ENCODE measurements at places on chromosomes 3 and 15.

- no peak for DNase-seq
Observed at GRCh38 chr15:100705841-100706240, 103.5 kb downstream of the ASB7 start.

DNA sequence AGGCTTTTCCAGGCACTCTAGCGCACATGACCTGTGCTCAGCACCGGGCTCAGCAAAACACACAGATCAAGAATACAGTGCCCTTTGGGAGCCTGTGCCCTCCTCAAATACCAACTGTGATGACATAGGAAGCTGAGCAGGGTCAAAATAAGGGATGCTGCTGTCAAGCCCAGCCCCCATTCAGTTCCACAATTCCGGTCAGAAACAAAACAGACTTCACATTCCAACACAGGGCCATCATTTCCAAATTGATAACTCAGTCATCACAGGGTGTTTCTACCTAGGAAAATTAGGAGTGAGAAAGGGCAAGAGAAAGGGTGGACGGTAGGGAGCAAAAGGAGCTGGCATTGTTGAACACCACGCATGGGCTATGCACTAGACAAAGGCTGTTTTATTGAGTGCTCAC lies 158.4 kb upstream of the CCDC54 start:
- no peak for DNase-seq

GRCh38 chr15:85571780-85572179 lies 191.4 kb downstream of the AKAP13 start:
- no peak for DNase-seq

DNA sequence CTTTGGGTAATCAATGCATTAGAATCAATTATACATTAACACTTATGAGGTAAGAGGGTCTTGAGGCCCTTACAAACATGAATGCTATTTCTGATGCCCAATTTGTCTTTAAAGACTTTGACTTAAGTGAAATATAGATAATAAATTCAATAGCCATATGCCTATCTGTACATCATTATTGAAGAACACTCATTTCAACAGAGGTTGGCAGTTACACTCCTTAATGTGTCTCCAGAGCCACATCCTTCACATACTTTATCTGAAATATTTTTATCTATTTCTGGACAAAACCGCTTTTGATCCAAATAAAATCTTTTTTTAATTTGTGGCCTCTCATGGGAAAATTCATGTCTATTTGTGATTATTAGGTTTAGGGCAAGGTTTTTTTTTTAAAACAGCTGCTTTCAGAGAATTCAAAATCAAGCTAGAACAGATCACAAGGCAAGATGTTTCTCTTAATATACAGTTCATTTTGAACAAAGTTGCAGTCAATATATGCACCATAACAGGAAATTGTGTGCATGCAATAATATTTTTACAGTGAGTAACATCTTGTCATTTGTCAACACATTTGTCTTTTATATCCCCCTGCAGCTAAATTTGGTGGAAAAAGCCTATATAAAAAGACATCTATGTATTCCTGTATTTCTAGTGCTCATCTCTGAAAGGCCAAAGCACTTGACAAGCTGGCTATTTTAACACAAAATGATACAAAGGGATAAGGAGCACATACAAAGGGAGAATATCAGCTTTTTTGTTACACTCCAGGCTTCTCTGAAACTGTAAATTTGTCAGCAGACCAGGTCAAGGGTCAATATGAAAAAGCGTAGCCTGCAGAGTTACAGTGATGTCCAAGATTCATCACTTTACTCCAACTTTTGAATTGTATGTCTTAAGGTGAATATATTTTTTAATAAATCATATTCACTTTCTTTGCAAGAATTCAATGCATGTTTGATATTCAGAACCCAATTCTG lies 146.2 kb upstream of the DPH6 start:
- DNase-seq: no peak

GRCh38 chr3:145899241-145899640 lies 261.7 kb downstream of the PLOD2 start:
- DNase-seq: no peak

- DNase-seq: no peak
Observed at GRCh38 chr3:159852821-159853505, 135.7 kb upstream of the IL12A start.

GRCh38 chr3:136350132-136350531 lies 100.0 kb downstream of the PCCB start:
- DNase-seq: no peak

DNA sequence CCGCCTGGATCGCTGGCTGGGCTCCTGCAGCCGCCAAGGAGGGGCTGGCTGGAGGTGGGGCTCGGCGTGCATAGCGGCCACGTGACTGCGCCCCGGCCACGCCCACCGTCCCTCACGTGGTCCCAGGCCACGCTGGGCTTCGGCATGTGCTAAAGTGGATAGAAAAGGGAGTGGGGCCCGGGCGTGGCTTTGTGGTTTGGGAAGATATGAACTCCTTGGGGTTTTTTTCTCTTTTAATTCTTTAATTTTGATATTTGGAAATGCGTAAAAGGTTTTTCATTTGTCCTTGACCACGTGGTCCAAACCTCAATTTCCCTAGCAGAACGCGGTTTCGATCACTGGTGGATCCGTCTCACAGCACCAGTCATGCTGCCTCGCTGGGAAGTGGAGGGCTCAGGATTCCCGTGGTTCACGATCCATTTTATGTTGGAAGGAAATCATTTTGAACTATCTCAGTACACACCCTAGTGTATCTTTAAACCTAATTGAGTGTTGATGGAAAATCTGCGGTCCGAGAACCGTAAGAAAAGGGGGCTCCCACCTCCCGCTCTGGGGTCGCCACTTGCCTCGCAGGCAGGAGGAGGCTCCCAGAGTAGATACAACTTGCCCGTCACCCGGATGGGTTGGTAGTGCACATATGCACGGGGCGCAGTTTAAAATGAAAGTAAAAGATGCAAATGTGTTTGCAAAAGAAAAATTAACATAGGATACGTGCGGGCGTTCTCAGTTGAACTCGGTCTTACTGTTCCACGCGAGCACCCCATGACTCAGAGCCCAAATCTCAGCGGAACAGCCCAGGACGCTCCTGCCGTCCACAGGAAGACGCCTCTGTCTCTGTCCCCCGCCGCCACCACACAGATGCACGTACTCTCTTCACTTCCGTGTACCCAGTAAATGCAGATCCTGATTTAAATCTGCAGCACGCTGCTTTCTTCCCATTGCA lies 141.9 kb downstream of the PGPEP1L start:
- DNase-seq: peak; percentile 53

GRCh38 chr3:141476033-141476432 lies 10.8 kb upstream of the RASA2 start:
- no peak for DNase-seq

- no peak for DNase-seq
Observed at GRCh38 chr15:98347001-98347400, 301.3 kb upstream of the IGF1R start.

DNA sequence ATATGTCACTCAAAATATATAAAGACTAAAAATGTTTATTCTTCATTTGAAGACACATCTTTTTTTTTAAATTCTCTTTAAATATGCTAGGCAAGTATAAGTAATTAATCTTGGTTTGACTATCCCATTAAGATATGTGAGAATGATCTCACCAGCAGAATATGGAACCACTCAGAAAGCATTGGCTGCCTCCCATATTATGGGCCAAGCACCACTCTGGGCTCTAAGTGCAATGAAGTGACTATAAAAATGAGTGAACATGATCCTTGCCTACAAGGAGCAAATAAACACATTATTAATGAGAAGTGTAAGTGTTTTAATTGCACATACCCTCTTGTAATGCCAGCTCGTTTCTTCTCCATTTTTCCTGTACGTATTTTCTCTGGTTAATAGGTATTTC lies 328.5 kb downstream of the NAALADL2 start:
- DNase-seq: no peak

- no peak for DNase-seq
Observed at GRCh38 chr15:91412138-91412928, 312.3 kb downstream of the SV2B start.

- DNase-seq: no peak
Observed at GRCh38 chr3:123202451-123202850, 708 bp downstream of the SEC22A start.

GRCh38 chr15:22989576-22990477 lies 9.7 kb upstream of the CYFIP1 start:
- DNase-seq: no peak

DNA sequence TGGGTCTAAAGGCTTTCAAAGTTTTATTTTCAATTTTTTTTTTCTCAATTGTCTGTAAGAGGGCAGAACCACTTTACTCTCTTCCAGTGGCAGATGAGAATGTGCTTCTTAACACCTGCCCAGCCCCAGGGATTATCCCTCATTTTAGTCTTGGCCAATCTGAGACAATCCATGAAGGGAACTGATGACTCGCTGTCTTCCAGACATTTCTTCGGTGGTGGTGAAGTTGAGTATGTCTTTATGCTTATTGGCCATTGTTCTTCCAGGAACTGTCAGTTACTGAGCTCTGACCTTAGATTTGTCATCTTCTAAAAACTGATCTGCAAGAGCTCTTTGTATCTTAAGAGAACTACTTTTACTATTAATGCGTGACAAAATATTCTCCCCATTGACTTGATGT lies 139.5 kb downstream of the TJP1 start:
- DNase-seq: no peak

DNA sequence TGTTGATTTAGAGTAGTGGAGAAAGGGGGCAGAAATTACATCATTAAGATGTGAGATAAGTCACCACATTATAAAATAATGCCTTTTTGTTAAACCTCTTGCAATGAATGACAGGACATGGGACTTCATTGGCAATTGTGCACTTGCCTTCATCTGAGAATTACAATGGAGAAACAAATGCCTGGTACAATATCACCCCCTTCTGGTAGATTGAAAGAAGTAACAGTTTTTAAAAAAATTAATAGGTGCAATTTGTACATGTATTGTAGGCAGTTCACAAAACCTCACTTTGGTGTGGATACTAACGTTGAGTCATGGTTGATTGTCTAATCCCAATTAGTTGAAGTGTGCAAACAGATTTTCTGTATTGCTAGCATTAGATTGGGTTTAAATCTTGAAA lies 4.6 kb upstream of the P2RY14 start:
- DNase-seq: no peak

DNA sequence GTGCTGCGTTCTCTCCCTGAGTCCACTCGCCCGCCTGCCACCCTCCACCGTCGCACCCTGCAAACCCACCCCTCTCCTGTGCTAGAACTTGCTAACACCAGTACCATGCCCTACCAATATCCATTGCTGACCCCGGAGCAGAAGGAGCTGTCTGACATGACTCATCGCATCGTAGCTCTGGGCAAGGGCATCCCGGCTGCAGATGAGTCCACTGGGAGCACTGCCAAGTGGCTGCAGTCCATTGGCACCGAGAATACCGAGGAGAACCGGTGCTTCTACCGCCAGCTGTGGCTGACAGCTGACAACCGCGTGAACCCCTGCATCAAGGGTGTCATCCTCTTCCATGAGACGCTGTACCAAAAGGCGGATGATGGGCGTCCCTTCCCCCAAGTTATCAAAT lies 4.9 kb upstream of the ALAS1 start:
- no peak for DNase-seq

GRCh38 chr15:39920510-39921273 lies 626 bp upstream of the GPR176 start:
- DNase-seq: peak; percentile 59

- DNase-seq: no peak
Observed at GRCh38 chr3:105828703-105829102, 40.1 kb downstream of the CBLB start.

DNA sequence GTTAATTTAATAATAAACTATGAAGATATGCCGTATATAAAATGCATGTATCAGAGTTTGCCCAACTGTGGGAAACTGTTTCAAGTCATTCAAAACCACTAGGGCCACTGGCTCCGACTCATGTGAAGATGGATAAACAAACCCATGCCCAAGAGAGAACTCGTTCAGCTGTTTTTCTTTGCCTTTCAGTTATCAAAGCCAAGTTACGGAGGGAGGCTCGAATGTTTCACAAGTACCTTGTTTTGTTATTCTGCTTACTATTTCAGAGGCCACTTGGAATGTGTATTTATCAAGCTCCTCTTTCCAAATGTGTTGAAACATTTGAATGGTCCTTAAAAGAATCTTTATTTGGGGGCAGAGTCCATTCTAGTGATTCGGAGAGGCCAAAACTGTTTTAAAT lies 82.1 kb downstream of the DUT start:
- DNase-seq: no peak

DNA sequence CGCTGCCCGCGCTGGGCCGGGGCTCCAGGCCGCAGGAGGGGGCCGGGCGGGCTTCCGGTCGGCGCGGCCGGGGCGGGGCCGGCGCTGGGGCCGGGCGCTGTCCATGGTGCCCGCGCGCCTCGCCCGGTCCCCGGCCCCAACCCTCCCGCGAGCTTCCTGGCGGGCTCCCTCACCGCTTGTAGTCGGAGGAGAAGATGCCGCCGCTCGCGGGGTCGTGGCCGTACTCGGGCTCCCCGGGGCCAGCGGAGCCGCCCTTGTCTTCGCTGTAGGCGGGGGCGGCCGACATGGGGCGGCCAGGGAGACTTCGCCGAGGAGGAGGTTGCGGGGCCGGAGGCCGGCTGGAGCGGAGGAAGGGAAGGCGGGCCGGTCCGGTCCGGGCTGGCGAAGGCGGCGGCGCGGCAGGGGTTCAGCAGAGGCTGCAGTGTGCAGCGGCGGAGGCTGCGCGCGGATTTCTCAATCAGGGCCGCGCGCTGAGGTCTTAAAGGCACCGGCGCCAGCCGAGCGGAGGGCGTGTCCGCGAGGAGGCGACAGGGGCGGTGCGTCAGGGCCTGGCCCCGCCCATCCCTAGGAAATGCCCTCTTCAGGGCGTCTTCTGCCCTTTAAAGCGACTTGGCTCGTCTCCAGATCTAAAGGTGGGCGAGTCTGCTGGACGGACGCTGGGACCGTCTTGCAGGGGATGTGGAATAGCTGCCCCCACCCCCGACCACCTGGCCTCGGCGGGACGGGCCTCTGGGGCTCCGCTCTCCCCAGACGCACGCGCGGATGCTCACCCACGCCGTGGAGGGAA lies at the start of gene AP3B2:
Gene AP3B2, minus strand, starts transcription at position 455 of the 787 bp plus-strand sequence. Its CDS starts 169 bp downstream, at position 286.
- peak; percentile 53 for DNase-seq

DNA sequence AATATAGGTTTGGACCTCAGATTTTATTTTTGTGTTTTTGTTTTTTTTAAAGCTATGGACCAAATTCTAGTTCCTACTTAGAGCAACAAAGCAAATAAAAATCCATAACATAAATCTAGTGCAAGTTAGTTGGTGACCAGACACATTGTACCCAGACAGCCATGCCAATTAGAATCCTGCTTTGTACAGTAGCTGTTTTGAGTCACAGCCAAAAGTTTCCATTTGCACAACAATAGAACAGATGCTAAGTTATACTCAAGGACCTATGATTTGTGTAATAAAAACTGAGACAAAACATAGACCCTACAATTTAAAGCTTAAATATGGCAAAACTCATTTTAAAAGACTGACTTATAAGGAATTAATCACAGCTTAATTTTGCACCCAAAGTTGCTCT lies 513.1 kb upstream of the CBLB start:
- no peak for DNase-seq

DNA sequence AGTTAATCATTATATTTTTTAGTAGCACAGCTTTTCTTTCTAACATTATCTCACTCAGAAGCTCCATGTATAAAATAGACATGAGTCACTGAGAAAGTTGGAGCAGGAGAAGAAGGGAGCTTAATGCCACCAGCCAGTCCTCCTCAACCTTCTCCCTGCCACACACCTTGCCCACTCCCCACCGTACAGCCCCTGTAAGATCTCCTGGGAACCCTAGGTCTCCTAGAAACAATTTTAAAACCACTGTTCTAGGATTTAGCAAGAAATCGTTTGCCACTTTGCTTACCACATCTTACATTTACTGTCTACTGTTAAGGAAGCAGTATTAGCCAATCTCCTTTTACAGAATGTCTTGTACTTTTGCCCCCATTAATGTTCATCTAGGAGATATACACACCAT lies 170.1 kb upstream of the SNTN start:
- no peak for DNase-seq

Data from T follicular helper cell (primary cell).